NCI-H460 (cell line): ENCODE measurements at places on chromosomes 13 and 19.

DNA sequence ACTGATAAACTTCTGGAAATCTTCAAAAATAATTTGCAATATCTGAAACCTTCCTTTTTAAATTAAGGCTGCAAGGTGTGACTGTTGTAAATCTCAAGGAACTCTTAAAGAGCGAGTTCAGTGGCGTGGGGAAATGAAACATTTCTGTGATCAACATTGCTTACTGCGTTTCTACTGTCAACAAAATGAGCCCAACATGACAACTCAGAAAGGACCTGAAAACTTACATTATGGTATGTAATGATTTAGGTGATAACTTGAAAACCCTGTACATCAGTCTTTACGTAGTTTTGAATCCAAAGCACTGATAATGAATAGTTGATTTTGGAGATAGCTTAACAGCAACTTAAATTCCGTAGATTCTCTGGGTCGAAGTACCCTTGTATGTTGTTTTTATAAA lies 92.8 kb downstream of the ZMYM2 start:
- no peak for DNase-seq

GRCh38 chr13:83905641-83906040 lies 23.4 kb upstream of the SLITRK1 start:
- DNase-seq, result no peak

GRCh38 chr13:42532561-42533335 lies 41.2 kb upstream of the TNFSF11 start:
- DNase-seq, result no peak

DNA sequence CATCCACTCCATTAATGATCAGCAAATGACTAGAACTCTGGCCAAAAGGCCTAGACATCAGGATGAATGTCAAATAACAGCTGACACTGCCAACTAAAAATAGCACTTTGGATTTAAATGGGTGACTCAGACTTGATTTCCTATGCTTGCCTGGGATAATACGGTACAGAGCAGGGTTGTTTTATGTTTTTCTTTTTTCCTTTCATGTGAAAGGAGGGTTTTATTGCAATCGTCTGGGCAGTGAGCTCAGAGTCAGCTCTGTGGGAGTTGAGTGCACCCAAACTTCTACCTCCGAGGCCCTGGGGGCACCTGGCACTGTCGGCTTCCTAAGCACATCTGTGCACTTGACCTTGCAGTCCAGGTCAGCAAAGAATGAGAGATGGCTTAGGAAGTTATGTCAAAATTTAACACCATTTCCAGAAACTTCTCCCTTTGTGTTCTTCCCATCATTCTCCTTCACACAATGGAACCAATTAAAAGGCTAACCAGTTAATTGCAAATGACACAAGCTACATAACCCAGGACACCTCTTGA lies 134.1 kb downstream of the LACC1 start:
- no peak for DNase-seq

GRCh38 chr19:14565765-14566711 lies 5.8 kb downstream of the NDUFB7 start:
- no peak for DNase-seq

- no peak for DNase-seq
Observed at GRCh38 chr13:21059641-21060337, 1.6 kb downstream of the LATS2 start.

- no peak for DNase-seq
Observed at GRCh38 chr13:26653310-26653709, 95.8 kb downstream of the WASF3 start.

DNA sequence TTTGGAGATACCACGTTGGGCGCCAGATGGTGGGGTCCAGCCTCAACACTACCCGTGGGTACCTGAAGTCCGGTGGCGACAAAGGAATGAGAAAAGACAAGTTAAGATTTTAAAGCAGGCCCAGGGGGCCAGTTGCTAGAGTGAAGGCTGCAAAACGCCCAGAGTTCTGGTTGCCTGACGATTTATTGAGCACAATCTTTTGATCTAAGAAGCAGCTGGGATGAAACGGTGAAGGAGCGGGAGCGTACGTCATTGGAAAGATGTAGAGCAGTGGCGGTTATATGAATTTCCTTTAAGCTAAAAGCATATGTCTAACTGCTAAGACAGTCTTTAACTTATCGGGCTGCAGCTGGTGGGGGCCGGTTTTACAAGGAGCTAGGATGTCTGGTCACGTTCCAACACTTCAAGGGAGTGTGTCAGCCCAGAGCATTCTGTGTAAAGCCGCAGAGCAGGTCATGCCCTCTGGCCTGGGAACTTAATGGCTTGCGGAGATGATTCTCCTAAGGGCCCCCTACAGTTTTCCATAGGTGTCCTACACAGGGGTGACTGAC lies 28.9 kb upstream of the EVI5L start:
- DNase-seq, result no peak

GRCh38 chr13:66644855-66645460 lies 585.2 kb downstream of the PCDH9 start:
- no peak for DNase-seq

GRCh38 chr13:113937073-113937472 lies 36.8 kb downstream of the C13orf46 start:
- DNase-seq, result no peak

- DNase-seq, result peak; percentile 70
Observed at GRCh38 chr19:51338563-51339312, 3.2 kb downstream of the VSIG10L start.

- no peak for DNase-seq
Observed at GRCh38 chr19:2546128-2547032, 70.5 kb downstream of the GADD45B start.

- DNase-seq, result no peak
Observed at GRCh38 chr13:84648069-84648640, 765.9 kb upstream of the SLITRK1 start.

- no peak for DNase-seq
Observed at GRCh38 chr19:39539165-39539517, 820 bp downstream of the EID2 start.

DNA sequence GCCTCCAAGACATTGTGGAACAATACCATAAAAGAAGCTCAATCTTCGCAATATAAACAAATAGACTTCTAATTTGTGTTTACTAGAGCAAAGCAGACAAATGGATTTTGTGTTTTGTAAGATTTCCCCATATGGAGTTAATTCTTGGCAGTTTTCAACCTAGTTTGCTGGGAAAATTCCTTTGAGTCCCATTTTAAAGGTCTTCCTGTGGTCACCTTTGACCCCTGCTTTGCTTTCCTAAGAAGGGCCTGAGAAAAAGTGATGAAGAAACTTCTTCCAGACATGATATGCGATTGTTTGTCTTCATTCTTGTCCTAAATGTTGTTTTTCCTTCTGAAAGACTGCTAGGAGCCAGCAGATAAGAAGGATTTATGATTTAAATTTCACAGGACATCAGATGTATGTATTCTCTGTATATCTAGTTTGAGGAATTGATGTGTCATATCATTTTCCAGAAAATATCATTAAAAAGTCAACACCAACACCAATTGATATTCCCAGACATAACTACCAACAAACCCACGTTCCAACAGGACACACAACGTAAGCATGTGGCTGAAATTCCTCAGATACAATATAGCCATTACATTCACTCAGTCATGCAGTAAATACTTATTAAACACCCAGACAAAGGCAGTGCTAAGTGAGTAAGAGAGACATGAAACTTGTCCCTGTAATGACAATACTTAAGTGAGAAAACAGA lies 276.4 kb downstream of the LHFPL6 start:
- no peak for DNase-seq

DNA sequence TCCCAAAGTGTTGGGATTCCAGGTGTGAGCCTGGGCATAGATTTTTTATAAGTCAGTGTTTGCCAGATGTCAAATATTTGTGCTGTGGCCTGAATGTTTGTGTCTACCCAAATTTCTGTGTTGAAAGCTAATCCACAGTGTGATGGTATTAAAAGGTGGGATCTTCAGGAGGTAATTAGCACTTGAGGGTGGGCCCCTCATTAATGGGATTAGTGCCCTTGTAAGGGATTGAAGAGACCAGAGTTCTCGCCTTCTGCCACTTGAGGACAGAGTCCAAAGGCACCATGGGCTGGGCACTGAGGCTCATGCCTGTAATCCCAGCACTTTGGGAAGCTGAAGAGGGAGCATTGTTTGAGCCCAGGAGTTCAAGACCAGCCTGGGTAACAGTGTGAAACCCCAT lies 9.7 kb upstream of the FBXO17 start:
- no peak for DNase-seq

DNA sequence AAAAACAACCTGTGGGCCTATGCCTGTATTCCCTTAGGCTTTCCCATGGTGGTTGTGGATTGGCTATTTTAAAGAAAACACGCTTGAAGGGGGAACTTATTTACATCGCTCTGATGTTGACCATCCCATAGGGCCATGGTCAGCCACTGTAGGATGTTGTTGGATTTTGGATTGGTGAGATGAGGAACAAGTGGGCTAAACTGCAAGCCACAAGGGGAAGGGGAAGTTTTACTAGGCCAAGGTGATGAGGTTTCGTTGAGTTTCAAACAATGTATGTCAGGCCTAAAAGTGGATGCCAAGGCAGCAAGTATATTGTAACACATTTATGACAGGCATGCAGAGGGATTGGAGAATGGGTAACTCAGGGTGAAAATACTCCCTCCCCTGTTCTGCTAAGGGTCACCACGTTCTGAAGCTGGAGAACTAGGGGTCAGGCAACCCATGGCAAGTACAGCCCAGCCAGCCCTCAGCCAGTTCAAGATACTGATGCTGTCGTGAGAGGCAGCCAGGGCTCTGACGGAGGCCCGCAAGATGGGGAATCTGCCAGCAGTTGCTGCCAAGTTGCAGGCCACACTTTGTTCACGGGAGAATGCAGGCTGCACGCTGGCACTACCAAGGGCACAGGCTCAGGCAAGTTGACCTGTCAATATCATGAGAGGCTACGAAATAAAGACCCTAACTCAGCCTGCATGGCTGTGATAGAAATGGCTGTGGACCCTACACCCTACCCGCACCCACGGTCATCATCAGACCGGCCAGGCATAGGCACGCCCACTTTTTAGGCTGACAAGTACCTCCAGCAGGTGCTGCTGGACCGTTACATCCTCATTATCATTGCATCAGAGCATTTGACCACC lies 11.1 kb downstream of the IRGC start:
- no peak for DNase-seq

- no peak for DNase-seq
Observed at GRCh38 chr19:46809534-46810272, 21.3 kb upstream of the SLC1A5 start.

- no peak for DNase-seq
Observed at GRCh38 chr19:41307090-41307875, 2.7 kb upstream of the CCDC97 start.

GRCh38 chr13:21043898-21044297 lies 17.5 kb downstream of the LATS2 start:
- DNase-seq, result no peak

DNA sequence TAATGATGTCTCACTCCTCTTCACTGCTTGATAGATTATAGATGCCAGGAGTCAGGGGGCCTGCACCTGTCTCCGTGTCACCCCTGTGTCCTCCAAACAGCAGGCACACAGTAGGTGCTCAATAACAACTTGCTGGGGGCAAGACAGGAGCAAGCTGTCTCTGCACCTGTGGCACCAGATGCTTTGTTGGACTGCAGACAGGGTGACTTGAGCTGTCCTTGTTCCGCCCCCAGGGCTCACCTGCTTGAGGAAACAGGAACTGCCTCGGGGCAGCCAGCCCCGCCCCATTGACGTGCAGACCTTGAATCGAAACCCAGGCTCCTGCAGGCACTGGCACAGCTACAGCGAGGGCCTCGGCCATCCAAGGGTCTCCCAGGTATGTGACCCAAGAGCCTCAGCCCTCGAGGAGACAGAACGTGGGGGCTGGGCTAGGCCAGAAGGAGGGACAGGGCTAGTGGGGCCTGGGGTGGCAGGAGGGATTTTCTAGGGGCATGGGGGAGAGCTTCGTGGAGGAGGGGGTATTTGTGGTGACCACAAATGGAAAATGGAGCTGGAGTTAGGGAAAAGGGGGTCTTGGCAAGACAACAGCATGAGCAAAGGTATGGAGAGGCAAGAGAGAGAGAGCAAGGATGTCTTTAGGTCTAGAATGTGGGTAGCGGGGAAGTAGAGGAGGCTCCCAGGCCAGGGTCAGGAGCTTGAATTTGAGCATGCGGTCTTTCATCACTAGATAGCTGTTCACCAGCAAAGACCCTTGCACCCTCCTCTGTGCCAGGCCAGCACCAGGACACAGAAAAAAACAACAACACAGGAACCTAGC lies at the start of gene HSH2D:
Gene HSH2D (plus strand): TSS at position 287 of the 817 bp plus-strand sequence. CDS start 5,066 bp downstream, outside the sequence.
- no peak for DNase-seq

DNA sequence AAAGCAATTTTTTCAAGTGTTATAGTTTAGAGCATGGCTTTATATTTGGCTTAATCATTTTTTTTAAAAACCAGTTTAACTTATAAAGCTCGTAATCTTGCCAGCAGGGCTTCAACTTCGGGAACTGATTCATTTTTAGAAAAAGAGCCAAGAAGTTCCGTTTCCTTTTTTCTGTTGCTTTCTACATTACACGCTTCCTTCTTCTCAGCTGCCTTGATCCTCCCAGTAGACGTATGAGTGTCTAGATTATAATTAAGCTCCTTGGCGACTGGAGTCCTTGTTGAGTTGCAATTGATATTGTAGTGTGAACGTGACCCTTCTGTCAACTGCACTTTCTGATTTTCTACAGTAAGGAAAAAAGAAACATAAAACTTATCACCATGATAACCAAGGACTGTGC lies 497.2 kb downstream of the DIAPH3 start:
- DNase-seq, result no peak
